Activated CD4-positive, alpha-beta memory T cell treated with anti-CD3 and anti-CD28 coated beads for 36 hours (primary cell): ENCODE measurements at places on chromosomes 2 and 18. TPM values are rescaled to one million over a fixed set of nuclear protein-coding genes. Genes with fewer than 3 reads are reported as not detected.

The SS18 gene
- 49.1 TPM for total RNA-seq

The RPRM gene
- not detected for total RNA-seq

The SIX3 gene
- not detected for total RNA-seq

The TMEM37 gene
- not detected for total RNA-seq

The VSNL1 gene
- total RNA-seq: not detected

The DNAH7 gene
- total RNA-seq: 0.07 TPM

The ST8SIA3 gene
- total RNA-seq: not detected

The RNF152 gene
- total RNA-seq: 0.12 TPM

The DRC1 gene
- total RNA-seq: not detected

The LYPD6B gene
- not detected for total RNA-seq
